ENCODE measurements at places on chromosomes 2 and 18. TPM values are rescaled to one million over a fixed set of nuclear protein-coding genes. Genes with fewer than 3 reads are reported as not detected.

Gene SMYD1
- total RNA-seq: 389 TPM

Gene NAT8
- not detected for total RNA-seq

Gene LINC00305
- not detected for total RNA-seq

Gene DCDC2C
- total RNA-seq: not detected

Gene SERPINB10
- not detected for total RNA-seq

Gene POMC
- 7.5 TPM for total RNA-seq

GRCh38 chr2:158650646-158651357 is 144.3 kb upstream of the DAPL1 start:
- DNase-seq: no peak

DNA sequence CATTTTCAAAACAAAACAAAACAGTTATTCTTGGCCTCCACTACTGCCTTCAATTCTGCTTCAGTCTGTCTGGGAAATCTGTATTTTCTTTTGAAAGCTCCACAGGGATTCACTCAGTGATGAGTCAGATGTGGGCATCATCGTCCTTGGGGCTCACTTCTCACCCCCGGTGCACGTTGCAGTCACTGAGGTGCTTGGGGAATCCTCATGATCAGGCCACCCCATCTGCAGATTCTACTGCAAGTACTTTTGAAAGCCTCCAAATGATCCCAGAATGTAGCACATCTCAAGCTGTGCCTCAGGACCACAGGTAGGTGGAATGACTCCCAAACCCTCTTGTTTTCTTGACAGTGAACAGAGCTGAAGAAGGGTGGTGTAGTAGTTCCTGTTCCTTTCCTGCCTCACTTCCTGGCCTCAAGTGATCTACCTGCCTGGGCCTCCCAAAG is 34.3 kb downstream of the LPIN2 start:
- no peak for DNase-seq

GRCh38 chr2:224922142-224922727 is 120.0 kb downstream of the DOCK10 start:
- DNase-seq: no peak

DNA sequence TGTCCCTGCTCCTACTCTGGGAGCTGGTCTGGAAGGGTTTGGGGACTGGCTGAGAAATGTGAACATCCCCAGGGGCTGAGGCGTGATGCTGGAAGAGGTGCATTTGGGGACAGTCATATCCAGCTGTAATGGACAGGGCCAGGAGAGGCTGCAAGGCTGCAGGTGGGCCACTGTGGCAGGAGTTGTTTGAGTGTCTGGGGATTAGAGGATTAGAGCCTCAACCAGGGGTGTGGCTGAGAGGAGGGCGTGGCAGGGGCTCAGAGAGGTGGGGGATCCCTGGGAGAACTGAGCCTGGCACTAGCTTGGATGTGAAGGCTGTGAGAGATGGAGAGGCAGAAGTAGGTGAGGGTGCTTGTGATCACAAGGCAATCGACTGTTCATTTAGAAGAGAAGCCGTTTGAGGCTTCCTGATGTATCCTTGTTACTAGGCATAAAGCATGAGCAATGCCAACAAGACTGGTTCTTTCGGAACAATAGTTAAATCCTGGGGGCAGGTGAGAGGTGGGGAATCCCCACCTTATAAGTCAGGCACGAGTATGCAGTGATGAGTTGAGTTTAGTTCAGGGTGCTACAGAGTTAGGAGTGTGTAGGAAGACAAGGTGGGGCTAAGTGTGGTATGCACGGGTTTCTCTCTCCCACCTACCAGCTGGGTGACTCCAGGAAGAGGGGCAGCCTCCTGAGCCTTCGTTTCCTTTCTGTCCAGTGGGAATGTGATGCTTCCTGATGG is 31.9 kb downstream of the SH3RF3 start:
- DNase-seq: no peak

DNA sequence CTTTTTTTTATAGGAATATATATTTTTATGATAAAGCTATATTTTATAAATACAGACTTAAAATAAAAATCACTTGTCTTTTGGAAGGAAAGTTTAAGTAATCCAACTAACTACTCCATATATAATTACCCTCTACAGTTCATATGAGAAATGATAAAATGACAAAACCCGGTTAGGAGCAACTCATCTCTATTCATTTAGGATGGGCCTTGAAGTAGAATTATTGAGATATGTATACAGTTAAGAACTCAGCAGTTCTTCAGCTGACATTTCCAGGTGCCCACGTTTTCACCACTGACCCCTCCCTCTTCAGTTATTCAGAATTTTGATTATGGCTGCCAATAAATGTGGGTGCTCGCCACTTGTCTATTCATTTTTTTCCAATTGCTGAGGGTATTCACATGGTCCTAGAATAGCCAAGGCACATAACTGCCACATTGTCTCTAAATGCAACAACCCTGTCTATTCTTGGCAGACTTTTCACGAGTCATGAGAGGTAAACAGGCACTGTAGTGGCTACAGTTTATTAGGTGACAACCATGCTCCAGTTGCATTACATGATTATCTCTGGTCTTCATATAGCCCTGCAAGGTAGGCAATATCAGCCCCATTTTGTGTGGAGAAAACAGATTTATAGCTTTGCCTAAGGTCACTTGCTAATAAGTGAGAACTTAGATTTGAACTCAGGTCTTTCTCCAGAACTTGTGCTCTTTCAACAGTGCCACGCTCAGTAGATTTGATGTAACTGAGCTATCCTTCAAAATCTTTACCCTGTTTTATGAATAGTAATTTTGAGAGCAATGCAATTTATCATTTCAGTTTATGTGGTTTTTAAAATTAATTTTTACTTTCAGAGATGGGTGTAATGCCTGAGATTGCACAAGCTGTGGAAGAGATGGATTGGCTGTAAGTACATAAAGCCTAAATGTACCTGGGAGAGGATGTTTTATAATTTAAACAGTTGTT is 2.9 kb downstream of the DDX1 start:
- no peak for DNase-seq

DNA sequence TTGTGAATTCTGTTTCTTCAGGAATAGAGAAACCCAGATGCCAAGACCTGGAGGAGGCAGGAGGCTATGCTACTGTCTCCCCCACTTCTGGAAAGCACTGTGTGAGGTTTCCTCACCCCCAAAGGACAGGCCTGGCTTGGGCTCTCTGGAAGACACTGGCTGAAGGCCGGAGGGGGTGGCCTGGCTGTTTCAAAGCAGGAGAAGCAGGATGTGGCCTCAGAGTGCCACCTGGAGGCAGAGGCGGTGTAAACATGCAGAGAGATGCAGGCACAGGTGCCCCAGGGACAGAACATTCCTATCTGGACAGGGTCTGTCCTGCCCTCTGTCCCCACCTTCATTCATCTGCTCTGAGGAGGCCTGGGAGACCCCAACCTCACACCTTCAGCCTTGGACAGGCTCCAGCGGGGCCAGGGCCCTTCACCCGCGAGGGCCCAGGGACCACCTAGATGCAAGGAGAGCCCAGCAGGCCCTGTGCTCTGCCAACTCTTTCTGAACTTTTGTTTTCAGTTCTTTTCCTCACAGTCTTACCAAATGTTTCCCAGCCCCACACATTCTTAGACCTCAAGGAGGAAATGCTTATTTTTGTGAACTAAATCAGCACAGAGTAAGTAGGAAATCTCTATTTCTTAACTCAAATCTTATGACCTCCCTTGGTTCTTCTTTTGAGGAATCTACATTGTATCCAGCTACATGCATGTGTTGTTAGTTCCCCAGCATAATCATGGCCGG is 79.2 kb downstream of the LONRF2 start:
- peak; percentile 74 for DNase-seq

- no peak for DNase-seq
Observed at GRCh38 chr2:29072251-29072650, 2.1 kb downstream of the PCARE start.

- no peak for DNase-seq
Observed at GRCh38 chr18:74916773-74917393, 292.1 kb downstream of the PTGR3 start.

- DNase-seq: no peak
Observed at GRCh38 chr2:239326831-239327535, 73.8 kb downstream of the HDAC4 start.

GRCh38 chr2:36411962-36412444 is 56.4 kb downstream of the CRIM1 start:
- DNase-seq: no peak

DNA sequence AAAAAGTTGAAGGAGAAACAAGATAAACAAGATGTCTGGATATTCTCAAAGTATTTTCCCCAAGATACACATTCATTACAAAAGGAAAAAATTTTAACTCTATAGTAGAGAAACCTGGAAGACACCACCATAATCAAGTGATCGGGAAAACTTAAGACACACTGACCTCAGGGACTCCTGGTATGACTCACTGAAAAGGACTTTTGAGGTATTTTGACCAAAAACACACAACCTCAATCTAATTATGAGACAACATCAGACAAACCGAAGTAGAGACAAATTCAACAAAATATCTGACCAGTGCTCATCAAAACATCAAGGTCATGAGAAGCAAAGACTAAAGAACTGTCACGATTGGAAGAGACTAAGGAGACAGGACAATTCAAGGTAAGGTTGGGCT is 34.7 kb downstream of the LPIN2 start:
- DNase-seq: no peak

DNA sequence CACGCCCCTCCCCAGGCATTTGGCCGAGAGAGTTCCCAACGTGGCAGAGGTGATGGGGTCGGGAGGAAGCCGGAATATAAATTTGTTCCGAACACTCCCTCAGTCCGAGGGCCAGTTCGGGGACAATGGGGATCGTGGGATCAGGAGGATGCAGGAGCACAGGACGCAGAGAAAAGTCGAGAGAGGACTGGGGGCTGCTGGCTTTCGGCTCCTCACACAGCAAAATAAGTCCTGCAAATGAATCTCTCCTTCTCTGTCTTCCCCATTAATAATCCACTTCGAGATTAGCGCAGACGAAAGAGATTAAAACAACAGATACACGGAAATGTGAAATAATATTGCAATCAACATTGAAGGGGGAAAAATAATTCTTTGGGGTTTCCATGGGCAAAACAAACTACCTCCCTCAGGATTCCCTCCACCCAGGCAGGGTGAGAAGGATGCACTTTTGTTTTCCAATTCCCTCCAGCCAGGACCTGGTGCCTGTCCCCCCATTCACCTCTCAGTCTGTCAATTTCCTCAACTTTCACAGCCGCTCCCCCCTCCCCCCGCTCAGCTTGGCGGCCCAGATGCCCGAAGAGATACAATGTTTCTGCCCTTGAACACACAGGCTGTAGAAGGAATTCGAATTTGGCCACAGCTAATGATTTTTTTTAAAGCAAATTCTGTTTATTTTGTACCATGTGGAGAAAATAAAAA is 3.1 kb upstream of the ZEB2 start:
- DNase-seq: peak; percentile 56

GRCh38 chr18:47262301-47263149 is 11.1 kb upstream of the SKOR2 start:
- no peak for DNase-seq

DNA sequence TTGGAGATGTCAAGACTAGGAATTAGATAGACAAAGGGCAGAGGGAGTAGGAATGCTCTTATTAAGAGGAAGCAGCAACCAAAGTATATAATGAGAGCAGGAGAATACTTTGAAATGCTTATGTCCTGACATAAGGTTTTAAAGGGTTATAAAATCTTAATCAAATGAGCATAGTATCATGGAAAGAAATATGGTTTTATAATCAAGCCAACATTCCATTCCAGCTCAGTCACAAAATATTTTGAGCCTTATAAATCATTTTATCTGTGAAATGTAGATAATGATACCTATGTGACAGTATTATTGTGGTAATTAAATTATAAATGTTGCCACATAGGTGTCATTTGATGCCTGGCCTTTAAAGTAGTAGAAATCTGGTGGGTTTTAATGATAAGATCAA is 17.6 kb downstream of the VSNL1 start:
- no peak for DNase-seq

DNA sequence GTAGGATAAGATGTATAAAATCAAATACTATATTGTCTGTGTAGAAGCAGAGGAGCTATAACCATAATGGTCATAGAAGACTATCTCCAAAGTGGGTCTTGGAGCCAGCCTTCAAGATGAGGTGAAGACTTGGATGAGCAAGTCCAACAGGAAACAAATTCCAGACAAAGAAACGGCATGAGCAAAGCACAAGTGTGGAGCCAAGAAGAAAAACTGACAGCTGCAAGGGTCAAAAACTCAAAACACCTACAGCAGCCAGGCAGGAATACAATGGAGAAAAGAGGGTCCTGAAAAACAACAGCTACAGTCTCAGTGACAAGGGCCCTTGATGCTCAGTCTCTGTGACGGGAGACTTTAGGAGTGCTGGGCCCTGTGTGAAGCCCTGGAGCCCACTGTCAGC is 102.4 kb downstream of the STK39 start:
- DNase-seq: no peak

DNA sequence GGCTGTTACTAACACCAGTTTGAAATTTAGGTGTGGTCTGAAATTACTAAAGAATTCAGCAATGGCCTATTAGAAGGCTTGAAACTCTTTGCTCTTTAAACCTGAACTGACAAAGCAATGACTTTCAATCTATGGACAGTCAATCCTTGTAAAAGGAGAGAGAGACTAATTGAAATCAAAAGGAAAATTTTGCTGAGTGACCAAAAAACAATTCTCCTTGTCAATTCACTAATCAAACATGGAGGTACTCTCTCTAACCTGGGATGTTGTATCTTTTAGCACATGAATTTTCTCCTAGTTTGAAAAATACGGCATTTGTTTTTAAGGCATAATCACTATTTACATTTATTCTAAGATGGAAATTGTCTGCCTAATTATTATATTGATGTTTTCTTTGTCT is 49.6 kb upstream of the ATIC start:
- DNase-seq: no peak

DNA sequence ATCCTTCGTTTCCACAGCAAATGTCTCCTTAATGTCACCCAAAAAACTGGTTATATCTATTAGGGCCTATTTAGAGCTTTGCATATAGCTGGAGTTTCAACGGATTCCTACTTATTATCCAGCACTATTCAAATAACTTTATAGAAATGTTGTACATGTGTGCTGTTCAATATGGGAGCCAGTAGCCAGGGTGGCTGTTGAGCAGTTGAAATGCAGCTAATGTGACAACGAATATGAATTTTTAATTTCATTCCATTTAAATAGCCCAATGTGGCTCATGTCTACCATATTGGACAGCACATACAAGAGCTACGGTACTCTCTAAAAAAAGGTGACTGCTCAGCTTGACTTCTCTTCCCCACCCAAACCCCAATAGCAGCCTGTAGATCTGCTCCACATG is 2.4 kb downstream of the APOB start:
- DNase-seq: no peak

GRCh38 chr2:184322615-184323014 is 275.7 kb upstream of the ZNF804A start:
- no peak for DNase-seq

GRCh38 chr2:180003559-180003958 is 3.5 kb downstream of the CWC22 start:
- no peak for DNase-seq

Measured in left ventricle myocardium inferior (tissue), 1 donor.